ENCODE measurements at places on chromosomes 7 and 10. TPM values are rescaled to one million over a fixed set of nuclear protein-coding genes. Genes with fewer than 3 reads are reported as not detected.

Gene ARPC1B
- 188 TPM for total RNA-seq

DNA sequence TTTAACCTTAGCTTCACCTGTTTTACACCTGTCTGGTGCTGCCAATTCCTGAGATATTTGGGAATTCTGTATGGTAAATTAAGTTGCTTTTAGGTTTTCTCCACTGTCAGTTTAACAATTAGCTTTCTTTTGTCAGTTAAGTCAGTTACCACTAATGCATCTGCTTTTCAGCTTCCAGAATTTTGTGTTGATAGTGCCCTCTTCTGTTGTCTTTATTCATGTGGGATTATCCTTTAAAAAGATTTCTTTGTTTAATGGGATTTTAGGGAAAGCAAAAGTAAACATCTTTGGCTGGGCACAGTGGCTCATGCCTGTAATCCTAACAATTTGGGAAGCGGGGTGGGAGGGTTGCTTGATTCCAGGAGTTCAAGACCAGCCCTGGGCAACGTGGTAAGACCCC, 8.1 kb downstream of the TFAM start:
- H3K27ac ChIP-seq: no peak overlapping the region
- peaks cover 46% of the 10 kb centered on the region for H3K36me3 ChIP-seq
- H3K27me3 ChIP-seq: no peaks in the 10 kb centered on the region
- DNase-seq: no peak

- H3K27me3 ChIP-seq: no peaks in the 10 kb centered on the region
- H3K27ac ChIP-seq: no peak overlapping the region
- no peaks in the 10 kb centered on the region for H3K36me3 ChIP-seq
- no peak for DNase-seq
- no peaks in the 10 kb centered on the region for H3K4me1 ChIP-seq
Measured at GRCh38 chr10:31158011-31158658, 126.5 kb upstream of the ZNF438 start.

DNA sequence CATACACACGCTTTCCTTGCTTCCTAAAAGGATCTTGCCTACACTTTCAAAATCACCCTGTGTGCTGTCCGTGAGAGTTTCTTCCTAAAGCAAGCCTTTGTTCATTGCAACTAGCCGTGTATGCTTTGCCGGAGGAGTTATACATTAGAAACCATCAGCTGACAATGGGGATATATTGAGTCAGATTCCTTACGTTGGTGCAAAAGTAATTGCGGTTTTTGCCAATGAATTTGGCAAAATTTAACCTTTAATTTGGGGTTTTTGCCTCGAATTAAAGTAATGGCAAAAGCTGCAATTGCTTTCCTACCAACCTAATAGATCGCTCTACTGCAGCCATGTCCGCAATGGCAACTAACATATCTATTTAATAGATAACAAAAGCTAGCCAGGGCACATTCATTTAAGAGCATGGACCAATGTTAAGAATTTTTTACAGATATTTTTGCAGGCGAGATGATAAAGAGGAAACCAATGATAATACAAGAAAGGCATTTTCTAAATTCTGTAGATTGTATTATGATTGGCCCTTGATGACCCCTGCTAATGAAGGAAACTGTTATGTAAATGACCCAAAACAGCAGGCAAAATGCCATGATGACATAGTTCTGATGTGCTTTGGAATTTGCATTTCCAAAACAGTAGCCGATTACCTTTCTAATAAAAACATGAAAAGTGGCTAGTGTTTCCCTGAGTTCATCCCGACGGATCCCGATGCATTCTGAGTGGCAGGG, 184.8 kb upstream of the NRP1 start:
- no peak overlapping the region for H3K4me3 ChIP-seq
- H3K27ac ChIP-seq: no peak overlapping the region
- no peak for DNase-seq
- H3K36me3 ChIP-seq: no peaks in the 10 kb centered on the region

DNA sequence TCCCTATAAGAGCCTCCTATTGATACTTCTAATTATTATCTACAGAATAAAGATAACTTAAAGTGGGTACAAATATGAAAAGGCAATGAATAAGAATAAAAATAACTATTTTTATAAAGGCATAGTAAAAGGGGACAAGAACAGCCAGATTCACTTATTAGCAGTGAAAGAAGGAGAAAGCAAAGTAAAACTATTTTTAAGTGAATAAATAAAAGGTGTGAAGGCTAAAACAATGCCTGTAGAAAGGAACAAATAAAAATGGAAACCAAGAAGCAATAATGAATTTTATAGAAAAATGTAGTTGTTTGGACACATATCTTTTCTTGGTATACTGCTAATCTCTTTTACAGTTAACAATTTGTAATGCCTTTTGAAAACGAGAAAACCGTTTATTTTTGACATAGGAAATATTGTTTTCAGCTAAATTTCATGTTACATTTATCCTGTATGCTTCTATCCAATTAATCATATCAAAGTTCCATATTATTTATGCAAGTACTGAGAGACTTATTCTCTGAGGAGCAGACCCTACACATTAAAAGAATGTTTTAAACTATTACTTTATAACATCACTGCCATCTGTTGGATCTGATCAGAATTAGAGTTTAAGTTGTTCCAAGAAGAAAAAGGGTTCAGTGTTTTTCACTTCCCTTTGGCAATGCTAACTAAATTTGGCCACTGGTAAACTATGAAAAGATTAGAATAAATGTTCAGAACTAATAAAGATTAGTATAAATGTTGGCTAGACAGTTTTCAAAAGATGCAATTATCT, 59.1 kb downstream of the ARMC3 start:
- no peak overlapping the region for H3K4me3 ChIP-seq
- H3K27ac ChIP-seq: no peak overlapping the region
- peaks cover 8% of the 10 kb centered on the region for H3K4me1 ChIP-seq
- peak; percentile 6 for DNase-seq

GRCh38 chr7:84746353-84746752, 440.5 kb downstream of the SEMA3D start:
- H3K27me3 ChIP-seq: no peaks in the 10 kb centered on the region
- no peak overlapping the region for H3K4me3 ChIP-seq
- no peaks in the 10 kb centered on the region for H3K4me1 ChIP-seq
- H3K27ac ChIP-seq: no peak overlapping the region

- H3K36me3 ChIP-seq: no peaks in the 10 kb centered on the region
- no peaks in the 10 kb centered on the region for H3K27me3 ChIP-seq
- H3K4me3 ChIP-seq: no peak overlapping the region
- H3K4me1 ChIP-seq: no peaks in the 10 kb centered on the region
- DNase-seq: no peak
Measured at GRCh38 chr10:78589687-78590086, 479.1 kb upstream of the ZMIZ1 start.

Gene OPN1SW
- not detected for total RNA-seq

Gene C10orf105
- 0.12 TPM for total RNA-seq

Gene TMEM270
- not detected for total RNA-seq

DNA sequence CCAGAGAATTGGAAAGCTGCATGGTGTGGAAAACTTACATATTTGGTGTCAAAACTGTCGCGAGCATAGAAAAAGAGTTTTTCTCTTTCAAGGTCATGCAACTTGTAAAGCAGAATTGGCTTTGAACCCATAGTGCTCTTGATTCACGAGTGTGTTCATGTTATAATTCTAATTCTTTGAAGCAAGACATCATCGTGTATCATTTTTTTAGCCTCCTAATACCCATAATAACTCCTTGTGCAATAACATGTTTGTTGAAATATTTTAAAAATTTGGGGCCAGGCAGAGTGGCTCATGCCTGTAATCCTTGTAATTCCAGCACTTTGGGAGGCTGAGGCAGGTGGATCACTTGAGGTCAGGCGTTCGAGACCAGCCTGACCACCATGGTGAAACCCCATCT, 4.2 kb downstream of the CCL24 start:
- no peak for DNase-seq
- no peak overlapping the region for H3K27ac ChIP-seq
- no peak overlapping the region for H3K4me3 ChIP-seq
- no peaks in the 10 kb centered on the region for H3K4me1 ChIP-seq
- no peaks in the 10 kb centered on the region for H3K36me3 ChIP-seq

GRCh38 chr10:20281579-20281978, 465.3 kb downstream of the PLXDC2 start:
- no peaks in the 10 kb centered on the region for H3K4me1 ChIP-seq
- no peak overlapping the region for H3K27ac ChIP-seq
- no peak for DNase-seq
- H3K36me3 ChIP-seq: no peaks in the 10 kb centered on the region

GRCh38 chr10:43692051-43692825, 43.6 kb upstream of the ZNF32 start:
- no peaks in the 10 kb centered on the region for H3K36me3 ChIP-seq
- H3K4me3 ChIP-seq: no peak overlapping the region
- H3K27me3 ChIP-seq: no peaks in the 10 kb centered on the region
- no peak for DNase-seq
- H3K4me1 ChIP-seq: peaks cover 6% of the 10 kb centered on the region

DNA sequence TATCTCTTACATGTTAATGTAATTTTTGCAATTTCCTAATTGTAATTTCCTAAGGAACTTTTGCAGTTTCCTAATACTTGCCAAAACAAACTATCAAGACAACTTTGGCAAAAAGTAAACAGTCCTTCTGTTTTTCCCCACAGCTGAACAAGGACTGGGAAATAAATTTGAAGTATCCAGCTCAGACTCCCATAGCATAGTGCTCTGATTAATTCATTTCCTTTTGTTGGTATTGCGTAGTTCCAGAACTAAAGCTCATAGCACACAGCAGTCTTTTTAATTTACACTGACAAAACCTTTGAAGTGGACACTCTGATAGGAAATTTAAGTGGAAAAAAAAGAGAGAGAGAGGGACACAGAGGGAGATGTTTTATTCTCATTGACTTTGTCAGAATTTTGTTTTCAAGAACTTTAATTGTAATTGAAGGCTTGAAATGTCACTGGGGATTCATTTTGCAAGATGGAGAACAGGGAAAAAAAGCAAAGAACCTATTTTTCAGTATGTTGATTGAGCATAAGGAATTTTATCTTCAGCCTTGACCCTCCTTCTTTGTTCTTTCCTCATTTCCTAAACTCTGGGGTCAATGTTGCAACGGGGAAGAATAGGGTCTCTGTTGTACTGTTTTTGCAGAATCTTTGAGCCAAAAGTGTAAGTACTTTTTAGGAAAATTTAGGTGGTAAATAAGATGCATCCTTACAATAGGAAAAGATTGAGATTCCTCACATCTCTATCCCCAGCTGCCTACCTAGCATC, 232.2 kb upstream of the NPSR1 start:
- no peak overlapping the region for H3K27ac ChIP-seq
- no peaks in the 10 kb centered on the region for H3K27me3 ChIP-seq
- DNase-seq: no peak
- no peak overlapping the region for H3K4me3 ChIP-seq
- no peaks in the 10 kb centered on the region for H3K36me3 ChIP-seq
- H3K4me1 ChIP-seq: no peaks in the 10 kb centered on the region

GRCh38 chr10:113347508-113347907, 205.3 kb upstream of the HABP2 start:
- H3K27ac ChIP-seq: no peak overlapping the region
- no peak overlapping the region for H3K4me3 ChIP-seq
- no peaks in the 10 kb centered on the region for H3K4me1 ChIP-seq
- no peak for DNase-seq
- no peaks in the 10 kb centered on the region for H3K36me3 ChIP-seq

DNA sequence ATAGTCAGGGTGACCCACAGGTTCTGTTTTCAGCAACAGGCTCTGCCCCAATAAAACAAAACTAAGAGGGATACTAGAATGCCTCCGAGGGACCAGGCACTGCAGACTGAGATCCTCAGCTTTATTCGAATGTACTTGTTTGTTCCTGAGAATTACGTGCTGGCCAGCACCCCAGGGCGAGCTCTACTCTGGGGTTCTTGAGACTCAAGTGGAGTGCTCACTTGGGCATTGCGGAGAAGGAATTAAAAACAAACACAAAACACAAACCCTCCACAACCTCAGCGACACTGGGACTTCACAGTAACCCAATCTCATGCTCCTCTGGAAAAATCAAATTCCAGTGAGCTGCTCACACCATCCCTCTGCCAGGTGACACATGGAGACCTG, 250.7 kb downstream of the TNS3 start:
- H3K36me3 ChIP-seq: no peaks in the 10 kb centered on the region
- H3K4me1 ChIP-seq: no peaks in the 10 kb centered on the region
- H3K27ac ChIP-seq: no peak overlapping the region
- no peak overlapping the region for H3K4me3 ChIP-seq
- H3K27me3 ChIP-seq: no peaks in the 10 kb centered on the region

Gene MRC1
- 1.9 TPM for total RNA-seq
